Activated T-helper 1 cell treated with Interleukin-2 at 50 U/mL for 16 hours (primary cell): ENCODE measurements at places on chromosomes 5 and 9.

DNA sequence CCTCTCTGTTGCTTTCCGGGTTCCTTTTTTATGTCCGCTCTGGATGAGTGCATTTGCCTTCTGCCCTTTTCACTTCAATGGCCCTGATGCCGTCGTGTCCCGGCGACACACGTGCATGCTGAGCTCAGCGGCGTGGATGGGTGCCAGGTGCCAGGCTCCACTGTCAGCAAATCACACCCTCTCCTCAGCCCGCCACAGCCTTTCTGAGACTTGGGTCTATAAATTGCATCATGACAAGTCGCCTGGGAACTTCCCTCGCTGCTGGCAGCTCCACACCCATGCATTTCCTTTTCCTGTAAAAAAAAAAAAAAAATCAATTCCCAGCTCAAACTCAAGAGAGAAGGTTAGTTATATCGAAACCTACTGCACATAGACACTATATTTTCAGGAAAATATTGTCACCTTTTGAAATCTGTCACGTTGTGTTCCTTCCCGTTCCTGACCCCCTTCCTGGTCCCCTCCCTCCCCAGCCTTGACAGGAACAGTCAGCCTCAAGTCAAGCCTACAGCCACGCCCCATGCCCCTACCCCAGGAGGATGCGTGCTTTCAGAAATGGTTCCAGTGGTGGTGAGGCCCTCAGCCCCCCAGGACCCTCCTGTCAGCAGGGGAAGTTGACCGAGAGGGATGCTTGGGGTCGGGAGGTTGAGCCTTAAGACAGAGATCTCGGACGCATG, 110.3 kb upstream of the PTCH1 start:
- no peak for DNase-seq

- no peak for DNase-seq
These were observed 253.8 kb downstream of the ZNF608 start for GRCh38 chr5:124492444-124493224.

DNA sequence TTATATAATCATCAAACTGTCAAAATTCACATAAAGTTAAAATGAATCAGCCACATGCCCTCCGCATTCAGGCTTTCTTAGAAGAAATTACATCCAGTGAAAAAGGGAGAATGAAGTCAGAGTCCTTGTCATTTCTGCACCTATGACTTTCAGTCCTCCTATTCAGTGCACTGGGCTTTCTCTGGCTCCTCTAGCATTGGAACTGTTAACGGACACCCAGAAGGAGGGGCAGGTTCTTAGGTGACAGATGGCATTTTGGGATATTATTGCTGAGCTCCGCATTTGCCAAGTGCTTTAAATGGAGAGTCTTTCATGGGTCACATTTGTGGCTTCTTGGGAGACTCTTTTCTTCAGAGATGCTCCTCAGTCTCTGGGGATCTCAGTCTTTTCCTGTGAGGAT, 40.0 kb downstream of the ADAMTS19 start:
- no peak for DNase-seq

GRCh38 chr5:135391869-135392255, 7.2 kb downstream of the MACROH2A1 start:
- DNase-seq, result no peak

DNA sequence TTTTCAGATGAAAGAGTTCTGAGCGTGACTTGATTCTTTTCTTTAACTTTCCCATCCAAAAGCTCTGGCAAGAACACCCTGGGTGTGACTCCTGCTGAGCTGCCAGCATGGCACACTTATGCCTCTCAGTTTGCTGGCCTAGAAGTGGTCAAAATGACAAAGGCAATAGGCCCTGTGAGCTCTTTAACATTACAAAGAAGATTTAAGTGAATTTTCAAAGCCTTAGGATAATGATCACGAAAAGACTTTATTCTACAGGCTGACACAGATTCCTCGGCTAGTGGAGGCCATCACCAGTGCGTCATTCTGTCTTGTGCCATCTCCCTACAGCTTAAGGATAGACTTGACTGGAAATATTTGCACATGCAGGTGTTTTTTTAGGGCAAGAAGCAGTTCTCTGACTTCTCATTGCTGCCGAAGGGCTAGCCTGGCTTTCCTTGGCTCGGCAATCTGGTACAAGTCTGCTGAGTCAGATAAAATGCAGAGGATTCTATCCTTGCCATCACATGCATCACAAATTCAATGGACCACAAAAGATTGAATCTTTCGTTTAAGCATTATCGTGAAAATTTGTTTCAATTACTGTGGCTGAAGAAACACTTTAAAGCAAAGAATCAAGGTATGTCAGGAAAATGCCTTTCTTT, 311.5 kb downstream of the COX7C start:
- DNase-seq, result no peak

DNA sequence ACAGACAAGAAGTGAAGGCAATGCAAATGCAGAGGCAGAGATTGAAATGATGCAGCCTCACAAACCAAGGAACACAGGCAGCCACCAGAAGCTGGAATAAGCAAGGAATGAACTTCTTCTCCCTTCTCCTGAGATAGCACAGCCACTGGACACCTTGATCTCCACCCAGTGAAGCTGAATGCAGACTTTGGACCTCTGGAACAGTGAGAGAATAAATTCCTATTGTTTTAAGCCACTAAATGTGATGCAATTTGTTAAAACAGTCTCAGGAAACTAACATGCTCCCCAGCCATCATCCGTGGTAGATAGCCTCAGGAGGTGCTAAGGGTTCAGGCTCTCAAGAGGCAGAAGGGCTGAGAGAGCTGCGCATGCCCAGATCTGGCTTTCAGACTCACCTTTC, 512.2 kb upstream of the ZNF608 start:
- DNase-seq, result no peak

- no peak for DNase-seq
These were observed 82.9 kb downstream of the CACNA1B start for GRCh38 chr9:137960496-137960895.

GRCh38 chr9:137881591-137882505, 4.3 kb downstream of the CACNA1B start:
- DNase-seq, result no peak

DNA sequence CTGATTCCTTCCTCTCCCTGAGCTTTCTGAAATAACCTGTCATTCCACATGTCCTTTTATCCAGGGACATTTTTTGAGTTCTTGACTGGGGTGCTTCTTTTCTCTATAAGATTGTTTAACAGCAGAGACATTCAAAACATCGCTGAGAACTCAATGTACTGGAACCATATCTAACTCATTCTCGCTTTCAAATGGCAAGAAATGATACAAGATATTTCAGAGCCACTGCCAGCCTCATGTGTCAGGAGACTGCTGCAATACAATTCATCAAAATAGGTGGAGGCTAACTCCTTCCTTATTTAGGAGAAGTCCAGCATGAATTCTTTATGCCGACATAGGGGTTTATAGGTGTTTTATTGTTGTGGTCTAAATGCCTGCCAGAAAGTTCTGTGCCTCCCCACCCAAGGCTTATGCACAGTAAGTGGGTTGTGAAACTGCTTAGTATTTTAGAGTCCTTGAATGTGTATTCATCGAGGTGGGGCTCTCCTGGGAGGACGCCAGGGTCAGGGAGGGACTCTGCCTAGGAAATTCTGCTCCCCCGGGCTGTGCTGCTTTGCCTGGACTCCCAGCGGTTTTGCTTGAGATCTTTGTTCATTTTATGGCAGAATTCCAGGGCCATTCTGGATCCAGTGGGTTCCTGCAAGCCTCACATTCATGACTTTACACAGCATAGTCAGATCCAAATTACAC, 53.9 kb downstream of the ZNF474 start:
- DNase-seq, result no peak

DNA sequence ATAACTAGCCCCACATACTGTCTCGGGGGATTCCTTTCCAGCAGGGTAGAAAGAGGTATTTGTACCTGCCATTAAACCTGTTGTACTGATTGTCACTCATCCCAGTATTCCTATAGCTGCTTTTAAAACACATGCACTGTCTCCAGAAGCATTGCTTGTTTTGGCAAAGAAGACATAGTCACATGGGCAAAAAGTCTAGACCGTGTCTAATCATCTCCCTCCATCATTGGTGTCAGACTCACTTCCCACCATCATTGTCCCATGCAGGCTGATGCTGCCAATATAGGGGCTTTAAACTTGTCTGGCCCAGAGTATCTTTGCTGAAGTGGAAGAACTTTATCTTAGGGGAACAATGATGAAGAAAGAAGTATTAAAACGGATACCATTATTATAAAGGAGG, 12.6 kb downstream of the DNAJC21 start:
- DNase-seq, result no peak

- DNase-seq, result no peak
These were observed 34.7 kb downstream of the ERCC6L2 start for GRCh38 chr9:95910023-95910707.

- DNase-seq, result no peak
These were observed 219.0 kb upstream of the PIK3R1 start for GRCh38 chr5:67996596-67996995.

- DNase-seq, result no peak
These were observed 21.7 kb downstream of the CCL28 start for GRCh38 chr5:43390471-43390870.

DNA sequence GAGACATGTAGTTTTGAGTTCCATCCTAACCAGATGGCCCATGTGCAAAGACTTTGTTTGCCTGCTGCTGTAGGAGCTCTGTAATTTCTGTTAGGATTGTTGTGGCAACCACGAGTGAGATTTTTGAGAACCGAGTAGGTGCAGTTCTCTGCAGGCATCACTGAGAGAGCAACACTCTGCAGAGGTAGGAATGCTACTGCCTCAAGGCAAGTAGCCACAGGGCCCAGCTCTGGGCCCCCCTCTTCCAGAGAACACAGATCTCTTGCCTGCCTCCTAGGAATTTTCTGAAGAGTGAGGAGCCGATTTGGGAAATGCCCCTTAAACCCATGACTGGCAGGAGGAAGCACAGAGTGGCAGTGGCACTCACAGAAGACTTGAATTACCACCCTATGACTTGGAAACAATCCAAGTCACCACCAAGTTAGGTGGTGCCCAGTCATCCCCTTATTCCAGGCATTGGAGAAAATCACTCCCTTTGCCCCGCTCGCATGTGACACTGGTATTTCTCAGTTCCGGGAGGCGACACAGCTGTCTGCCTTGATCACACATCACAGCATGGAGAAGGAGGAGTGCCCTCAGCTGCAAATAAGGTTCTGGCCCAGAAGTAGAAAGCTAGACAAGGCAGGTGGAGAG, 52.5 kb upstream of the SLC2A8 start:
- DNase-seq, result no peak

DNA sequence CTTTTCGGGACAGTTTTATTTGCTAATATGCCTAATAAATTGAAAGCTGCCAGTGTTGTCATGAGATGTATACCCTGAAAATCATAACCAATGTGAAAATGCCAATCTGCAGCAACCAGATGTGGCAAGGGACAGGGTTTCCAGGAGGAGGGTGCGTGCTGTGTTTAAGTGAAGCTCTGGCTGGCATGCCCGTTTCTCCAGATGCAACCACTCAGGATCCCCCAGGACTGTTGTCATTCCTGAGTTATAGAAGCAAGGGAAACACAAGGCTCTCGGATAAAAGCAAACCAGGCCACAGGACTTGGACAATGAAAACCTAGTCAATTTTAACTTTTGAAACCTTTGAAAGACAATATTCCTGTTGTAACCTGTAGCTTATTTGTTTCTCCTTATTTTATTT, 360.2 kb downstream of the SLIT3 start:
- no peak for DNase-seq

GRCh38 chr5:2724831-2725230, 26.6 kb downstream of the IRX2 start:
- no peak for DNase-seq

DNA sequence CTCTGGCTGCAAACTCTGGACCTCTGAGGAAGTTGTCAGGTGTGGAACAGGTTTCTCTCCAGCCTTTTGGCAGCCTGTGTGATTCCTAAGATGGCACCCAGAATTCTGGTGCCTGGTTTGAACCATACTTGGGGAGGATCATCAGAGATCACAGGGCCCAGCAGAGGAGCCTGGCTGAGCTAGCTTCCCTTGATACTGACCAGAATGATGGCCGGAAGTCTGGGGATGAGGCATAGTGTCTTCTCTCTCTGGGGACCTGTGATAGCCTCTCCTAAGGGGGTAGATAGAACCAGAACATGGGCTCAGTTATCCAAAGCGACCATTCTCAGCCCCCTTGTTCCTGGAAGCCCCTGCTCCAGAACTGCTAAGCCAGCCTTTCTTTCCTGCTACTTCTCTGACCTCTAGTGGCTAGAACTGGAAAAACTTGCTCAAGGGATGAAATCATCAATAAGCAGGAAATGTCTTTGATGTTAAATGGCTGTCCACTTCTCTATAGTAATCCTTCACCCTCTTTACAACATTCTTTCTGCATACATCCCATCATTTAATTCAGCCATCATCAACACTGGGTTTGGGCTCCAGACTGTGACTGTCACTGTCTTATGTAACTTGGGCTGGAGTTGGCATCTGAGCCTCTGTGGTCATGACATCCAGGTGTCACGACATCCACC, 55.1 kb downstream of the C9orf152 start:
- DNase-seq, result no peak

GRCh38 chr5:126641387-126641786, 40.6 kb downstream of the PHAX start:
- no peak for DNase-seq

DNA sequence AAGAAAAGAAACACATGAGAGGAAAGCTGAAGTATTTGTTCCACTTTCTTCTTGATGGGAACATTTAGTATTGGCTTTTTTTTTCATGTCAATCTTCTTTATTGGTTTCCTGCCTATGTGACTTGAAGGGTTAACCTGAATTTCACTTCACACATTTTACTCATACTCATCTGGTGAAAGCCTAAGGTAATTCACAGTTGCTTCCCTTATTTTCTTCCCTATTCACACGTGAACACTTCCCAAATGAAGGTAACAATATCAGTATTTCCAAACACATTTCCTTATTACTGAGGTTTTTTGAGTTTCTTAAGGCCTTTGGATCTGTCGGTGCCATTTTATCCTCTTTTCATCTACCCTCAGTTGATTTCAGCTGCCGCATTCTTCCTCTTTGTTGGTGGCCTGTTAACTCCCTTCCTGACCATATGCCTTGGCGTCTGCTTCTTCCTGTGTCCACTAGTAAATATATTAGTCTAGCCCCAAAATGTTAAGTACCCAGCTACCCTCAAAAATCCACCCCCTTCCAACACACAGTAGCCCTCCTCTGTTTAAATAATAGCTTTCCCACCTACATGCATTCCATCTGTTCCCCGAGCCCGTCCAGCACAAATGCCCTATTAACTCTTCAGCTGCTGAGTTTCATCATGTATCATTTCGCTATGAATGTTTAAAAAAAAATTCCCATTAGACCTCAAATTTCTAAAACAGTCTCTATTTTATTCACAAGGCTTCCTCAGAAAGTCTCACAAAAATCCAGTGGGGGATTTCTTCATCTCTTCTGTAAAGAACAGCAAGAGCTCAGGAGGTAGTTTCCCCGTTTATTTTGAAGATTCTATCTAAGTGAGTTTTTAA, 97.3 kb downstream of the USP20 start:
- no peak for DNase-seq

GRCh38 chr9:18058564-18059442, 415.1 kb upstream of the ADAMTSL1 start:
- DNase-seq, result no peak

- DNase-seq, result no peak
These were observed 65.6 kb downstream of the PSD2 start for GRCh38 chr5:139861021-139861888.

- no peak for DNase-seq
These were observed 46.0 kb downstream of the ENTREP1 start for GRCh38 chr9:69371001-69371400.
